Dermis blood vessel endothelial cell (primary cell): ENCODE measurements at places on chromosomes 12 and 14. TPM values are rescaled to one million over a fixed set of nuclear protein-coding genes. Genes with fewer than 3 reads are reported as not detected.
A peak's percentile ranks its signal among the peaks of the same experiment; 100 is the strongest.

- DNase-seq, result peak; percentile 80
These were observed 26.6 kb upstream of the KLRB1 start for GRCh38 chr12:9634177-9634803.

DNA sequence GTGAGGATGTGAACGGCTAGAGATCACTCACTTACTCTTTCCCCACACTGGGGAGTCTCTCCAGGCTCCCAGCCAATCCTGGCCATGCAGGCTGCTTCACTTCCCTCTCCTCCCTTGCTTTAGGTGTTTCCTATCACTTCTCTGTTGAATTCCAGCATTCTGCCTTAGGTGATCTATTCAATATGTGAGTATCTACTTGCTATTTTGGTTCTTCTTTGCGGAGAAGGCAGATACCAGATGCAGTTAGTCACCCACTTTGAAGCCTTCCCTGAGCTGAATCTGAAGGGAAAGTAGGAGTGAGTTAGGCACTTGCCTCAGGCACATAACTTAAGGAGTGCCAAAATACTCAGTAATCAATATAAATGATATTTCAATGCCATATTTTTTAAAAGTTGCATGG lies 36.0 kb upstream of the FAR2 start:
- DNase-seq, result no peak

GRCh38 chr14:24428628-24429394 lies 657 bp downstream of the CBLN3 start:
- no peak for DNase-seq

Gene MRPL51
- 86.4 and 167 TPM in 2 replicates for total RNA-seq

DNA sequence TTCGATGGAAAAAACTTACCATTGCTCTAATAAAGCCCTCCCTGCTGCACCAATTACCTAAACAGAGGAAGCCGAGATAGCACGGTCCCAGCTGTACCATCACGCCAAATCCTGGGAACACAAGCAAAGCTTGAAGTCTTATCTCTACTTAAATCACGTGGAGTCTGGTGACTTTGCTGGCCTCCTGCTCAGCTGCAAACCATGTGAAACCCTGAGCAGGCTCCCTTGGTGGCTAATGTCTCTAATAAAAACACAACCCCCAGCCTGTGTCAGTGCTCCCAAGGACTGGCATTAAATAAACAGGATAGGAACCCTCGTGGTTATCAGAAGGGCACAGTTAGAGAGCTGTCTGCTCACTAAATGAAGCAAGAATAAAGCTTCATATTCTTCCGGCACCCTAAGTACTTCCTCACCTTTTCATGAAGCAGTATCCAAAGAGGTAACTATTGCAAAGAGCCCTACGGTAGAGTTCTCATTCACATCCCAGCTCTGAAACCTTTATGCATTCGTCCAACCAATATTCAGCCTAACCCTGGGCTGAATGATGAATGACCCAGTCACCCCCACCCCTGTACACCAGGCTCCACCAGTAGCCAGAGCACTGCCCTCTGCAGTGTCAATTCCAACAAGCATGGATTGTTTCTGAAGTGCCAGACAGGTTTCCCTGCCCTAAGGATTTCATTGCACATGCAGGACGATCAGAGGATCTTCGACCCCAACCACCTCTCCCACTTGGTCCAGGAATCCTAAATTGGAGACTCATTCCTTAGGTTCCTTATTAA lies 452.7 kb upstream of the TMPO start:
- DNase-seq, result no peak

DNA sequence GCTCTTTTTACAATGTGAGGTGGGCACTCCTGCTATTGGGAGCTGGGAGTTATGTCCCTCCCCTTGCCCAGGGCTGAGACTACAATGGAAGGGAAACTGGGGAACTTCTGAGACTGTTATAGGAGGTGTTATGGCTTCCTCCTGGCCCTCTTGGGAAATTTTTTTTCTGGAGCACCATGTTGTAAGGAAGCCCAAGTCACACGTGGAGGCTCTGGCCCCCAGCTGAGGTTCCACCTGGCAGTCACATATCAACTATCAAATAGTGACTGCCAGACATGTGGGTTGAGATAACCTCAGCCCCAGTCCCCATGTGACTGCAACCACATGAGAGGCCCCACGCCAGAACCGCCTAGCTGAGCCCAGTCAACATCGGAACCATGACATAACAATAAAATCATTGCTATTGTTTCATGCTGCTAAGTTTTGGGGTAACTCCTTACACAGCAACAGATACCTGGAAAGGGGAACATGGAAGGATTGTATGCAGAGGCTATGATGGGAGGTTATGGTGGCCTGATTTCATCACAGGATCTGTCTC lies 99.4 kb upstream of the NCOR2 start:
- no peak for DNase-seq

DNA sequence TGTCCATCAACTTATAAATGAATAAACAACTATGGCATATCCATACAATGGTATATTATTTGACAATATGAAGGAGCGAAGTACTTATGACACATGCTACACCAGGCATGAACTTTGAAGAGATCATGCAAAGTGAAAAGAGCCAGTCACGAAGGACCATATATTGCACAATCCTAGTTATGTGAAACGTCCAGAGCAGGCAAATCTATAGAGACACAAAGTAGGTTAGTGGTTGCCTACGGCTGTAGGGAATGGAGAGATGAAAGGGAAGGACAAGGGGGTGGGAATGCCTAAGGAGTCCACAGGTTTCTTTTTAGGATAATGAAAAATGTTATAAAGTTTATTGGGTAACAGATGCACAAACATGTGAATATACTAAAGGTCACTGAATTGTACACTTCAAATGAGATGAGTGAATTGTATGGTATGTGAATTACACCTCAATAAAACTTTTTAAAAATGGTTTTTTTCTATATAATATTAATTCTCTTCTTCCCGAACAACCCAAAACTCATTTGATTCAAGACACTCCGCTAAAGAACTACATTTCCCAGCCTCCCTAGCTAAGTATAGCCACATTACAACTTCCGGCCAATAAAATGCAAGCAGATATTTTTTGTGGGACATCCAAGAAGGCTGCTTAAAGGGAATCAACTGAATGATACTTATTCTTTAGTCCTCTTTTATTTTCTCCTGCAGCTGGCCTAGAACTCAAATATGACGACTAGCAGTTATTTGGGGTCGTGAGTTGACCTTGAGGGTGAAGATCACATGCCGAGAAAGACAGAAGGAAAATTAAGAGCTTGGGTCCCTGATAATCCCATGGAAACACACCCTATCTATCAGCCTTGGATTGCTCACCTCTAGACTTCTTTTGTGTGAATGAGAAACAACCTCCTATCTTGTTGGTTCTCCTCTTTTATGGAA lies 187.2 kb downstream of the TTC8 start:
- DNase-seq, result no peak

Gene CD163
- total RNA-seq, result not detected in 2 replicates

GRCh38 chr12:32478858-32479725 lies 79.7 kb downstream of the FGD4 start:
- no peak for DNase-seq

- no peak for DNase-seq
These were observed 7.5 kb downstream of the PSMC1 start for GRCh38 chr14:90263748-90264449.

Gene UNC79
- total RNA-seq, result under 0.01 TPM in 1 of 2 replicates, not detected in the other
